Fibroblast of the aortic adventitia (primary cell): ENCODE measurements at places on chromosomes 1 and 21. TPM values are rescaled to one million over a fixed set of nuclear protein-coding genes. Genes with fewer than 3 reads are reported as not detected.

- DNase-seq: peak; percentile 39
Measured at GRCh38 chr1:179031855-179032513, 6.3 kb downstream of the FAM20B start.

ATAD3B gene
- total RNA-seq: 5.2 and 15.7 TPM in 2 replicates

DNA sequence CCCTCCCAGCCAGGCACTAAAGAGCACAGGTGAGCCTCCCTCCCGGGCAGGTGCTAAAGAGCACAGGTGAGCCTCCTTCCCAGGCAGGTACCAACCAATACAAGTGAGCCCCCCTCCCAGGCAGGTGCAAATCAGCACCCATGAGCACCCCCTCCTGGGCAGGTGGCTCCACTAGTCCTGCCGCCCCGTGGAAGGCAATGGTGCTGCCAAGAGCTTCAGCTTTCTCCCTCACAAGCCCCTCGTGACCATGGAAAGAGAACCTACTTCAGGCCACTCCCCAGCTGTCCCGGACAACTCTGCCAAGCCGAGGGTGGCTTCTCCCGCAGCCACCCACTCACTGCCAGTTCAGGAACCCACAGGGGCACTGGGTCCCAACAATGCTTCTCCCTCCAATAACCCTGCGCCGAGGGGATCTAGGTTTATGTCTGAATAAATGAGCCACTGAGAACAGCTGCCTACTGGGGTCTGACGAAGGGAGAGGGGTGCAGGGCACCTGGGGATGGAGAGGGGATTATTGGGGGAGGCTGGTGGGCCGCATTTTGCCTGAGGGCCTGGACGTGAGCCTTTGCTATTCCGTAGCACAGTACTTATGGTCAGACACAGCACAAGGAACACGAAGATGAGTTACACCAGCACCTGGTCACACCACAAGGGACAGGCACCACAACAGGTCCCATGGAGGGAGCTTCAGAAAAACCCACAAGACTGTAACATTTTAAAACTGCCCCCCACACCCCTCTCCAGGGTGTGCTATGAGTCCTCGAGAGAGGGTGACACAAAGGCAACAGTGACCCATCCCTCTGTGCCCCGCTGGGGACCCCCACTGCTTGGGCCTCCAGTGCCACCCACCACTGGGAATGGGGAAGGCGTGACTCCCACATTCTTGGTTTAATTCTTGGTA lies 46.3 kb downstream of the PRDM15 start:
- no peak for DNase-seq

DNA sequence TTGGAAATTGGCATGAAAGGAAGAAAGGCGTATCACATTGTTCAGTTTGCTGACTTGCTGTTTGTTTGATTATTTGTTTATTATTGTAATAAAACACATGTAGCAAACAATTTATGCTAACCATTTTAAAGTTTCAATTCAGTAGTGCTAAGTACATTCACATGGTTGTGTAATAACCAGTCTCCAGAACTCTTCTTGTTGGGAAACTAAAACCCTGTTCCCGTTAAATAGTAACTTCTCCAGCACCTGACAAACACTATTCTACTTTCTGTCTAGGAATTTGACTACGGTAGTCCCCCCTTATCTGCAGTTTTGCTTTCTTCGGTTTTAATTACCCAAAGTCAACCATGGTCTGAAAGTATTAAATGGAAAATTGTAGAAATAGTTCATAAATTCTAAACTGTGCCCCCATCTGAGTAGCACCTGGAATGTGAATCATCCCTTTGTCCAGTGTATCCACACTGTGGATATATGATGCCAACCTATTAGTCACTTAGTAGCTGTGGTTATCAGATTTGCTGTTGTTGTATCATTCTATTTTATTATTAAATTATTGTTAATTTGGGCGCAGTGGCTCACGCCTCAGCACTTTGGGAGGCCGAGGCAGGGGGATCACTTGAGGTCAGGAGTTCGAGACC lies 5.5 kb downstream of the MORC3 start:
- peak; percentile 18 for DNase-seq

- no peak for DNase-seq
Measured at GRCh38 chr1:119606394-119606793, 41.7 kb downstream of the ZNF697 start.

MRAP gene
- total RNA-seq: not detected in 2 replicates

GRCh38 chr1:241569848-241570247 lies 37.7 kb downstream of the KMO start:
- DNase-seq: no peak
